ENCODE measurements at places on chromosomes 12 and 14.

DNA sequence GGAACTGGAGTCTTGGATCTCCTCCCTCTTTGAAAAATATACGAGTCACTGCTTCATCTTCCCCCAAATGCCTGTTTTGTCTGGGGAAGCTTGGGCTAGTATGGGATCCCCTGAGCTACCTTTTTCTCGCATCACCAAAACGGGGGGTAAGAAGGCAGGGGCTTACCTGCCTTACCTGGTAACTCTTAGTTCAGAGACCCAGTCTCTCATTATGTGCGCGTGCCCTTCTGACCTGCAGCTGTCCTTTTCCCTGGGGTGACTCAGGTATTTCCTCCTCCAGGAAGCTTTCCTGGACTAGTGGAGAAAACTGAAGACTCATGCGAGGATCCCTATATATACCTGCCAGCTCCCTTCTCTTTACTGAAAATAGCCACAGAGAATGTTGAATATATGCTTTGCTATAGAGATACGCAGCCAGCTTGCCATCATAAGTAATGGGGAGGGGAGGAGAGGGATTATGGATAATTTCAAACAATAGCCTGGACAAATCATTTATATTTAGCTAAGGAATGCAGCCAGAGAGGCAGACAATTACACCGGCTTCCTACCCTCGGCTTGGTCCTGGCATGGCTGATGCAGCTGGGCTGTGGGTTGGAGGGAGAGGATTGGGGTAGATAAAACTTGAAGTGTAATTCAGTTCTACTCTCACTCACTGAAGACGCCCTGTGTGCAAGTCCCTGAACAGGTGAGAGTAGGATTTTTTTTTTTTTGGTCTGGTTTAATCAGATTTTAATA lies 1.1 kb downstream of the TSPAN9 start:
- DNase-seq = no peak

- peak; percentile 72 for DNase-seq
Observed at GRCh38 chr12:117836999-117837736, 131.6 kb downstream of the KSR2 start.

GRCh38 chr12:52673217-52673616 lies 7.0 kb downstream of the KRT1 start:
- DNase-seq = no peak

- no peak for DNase-seq
Observed at GRCh38 chr12:132481771-132482745, 7.9 kb upstream of the FBRSL1 start.

DNA sequence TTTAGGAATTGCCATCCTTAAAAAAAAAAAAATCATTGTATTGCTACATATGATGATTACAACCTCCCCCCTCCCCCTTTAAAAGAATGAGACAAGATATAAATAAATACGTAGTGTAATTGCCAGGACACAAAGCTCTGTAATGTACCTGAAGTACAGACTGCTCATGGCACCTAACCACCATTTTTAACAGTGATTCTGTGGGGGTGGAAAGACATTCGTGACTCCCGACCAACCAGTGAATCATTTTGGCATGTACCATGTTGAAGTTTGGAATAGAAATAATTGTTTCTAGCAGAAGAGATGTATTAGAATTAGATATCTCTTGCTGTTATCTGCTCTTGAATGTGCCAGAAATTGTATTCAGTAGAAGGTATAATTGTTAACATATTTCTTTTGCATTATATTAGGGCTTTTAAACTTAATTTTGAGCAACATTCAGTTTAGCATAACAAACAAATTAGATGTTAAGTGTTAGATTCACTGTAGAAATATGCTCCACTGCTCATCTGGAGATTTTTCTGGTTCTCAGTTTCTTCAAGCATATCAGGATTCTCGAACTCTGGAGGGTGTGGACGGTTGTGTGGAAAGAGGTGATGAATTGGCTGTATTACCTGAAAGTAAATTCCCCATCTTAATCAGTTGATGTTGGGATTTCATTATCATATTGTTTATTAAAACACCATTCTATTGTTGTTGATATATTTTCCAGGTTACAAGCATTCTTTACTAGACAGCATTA lies 31.1 kb downstream of the FRS2 start:
- no peak for DNase-seq

DNA sequence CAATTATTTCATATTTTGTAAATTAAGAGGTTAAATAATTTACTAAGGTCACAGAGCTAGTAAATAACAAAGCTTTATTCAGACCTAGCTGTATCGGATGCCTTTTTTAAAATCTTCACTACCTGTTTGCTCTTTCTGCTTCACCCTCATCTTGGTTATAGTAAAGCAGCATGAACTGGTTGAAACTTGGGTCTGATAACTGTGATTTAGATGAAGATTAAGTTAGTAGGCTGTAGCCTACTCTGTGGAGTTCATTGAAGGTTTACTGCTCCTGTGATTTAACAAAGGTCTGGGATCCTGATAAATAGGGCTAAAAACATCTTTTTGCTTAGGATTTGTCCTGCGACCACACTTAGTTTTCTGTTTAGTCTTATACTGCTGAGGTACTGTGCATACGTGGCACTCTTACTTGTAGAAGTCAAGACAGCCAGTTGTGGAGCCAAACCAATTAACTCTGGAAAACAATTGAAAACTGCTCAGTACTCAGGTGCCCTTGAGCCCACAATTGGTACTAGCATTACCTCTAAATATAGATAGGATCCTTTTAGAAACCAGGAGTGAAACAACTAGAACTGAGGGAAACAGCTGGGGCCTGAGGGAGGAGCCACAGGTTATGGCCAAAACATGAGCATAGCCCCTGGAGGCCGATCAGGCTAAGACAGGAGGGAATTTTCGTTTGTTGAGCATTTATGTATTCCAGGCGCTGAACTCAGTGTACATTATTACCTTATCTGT lies 2.3 kb downstream of the SPATS2 start:
- DNase-seq = peak; percentile 45

DNA sequence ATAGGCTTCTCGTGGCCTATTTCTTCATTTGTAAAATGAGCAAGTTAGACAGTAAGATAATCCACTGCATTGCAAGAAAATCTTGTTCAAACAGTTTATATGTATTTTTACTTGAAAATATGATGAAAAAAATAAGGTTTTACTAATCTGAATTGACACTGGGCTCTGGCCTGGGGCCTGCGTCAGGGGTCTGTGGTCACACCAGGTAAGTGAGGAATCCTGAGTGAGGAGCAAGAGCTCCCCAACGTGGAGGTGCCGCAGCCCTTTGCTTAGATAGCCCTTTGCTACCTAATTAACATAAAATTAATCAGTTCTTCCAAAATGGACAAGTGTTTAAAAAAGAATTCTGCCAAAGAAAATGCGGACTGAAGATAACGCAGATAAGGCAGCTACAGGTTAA lies 39.1 kb upstream of the STAB2 start:
- DNase-seq = peak; percentile 14

GRCh38 chr14:33836203-33836899 lies 114.5 kb downstream of the EGLN3 start:
- DNase-seq = no peak

GRCh38 chr12:120206228-120206627 lies 5.3 kb upstream of the RPLP0 start:
- DNase-seq = no peak

- DNase-seq = no peak
Observed at GRCh38 chr14:102802834-102803523, 25.7 kb downstream of the TRAF3 start.

GRCh38 chr12:9344541-9344940 lies 136.3 kb upstream of the PZP start:
- DNase-seq = no peak

DNA sequence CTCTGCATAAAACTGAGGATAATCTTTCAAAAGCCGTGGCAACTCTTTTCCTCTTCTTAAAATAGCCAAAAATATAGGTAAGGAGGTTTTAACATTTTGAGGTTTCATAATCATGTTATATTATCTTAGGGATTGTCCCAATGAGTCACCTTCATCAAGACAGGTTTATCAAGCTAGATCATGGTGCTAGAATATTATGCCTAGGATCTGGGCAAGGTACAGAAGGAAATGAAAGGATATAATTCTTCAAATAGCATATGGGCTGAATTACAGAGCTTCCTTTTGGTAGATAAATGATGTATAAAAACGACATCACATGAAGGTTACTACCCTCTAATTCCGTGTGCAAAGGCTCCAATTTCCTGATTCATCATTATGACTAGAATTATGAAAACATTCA lies 28.6 kb upstream of the TBC1D15 start:
- no peak for DNase-seq

DNA sequence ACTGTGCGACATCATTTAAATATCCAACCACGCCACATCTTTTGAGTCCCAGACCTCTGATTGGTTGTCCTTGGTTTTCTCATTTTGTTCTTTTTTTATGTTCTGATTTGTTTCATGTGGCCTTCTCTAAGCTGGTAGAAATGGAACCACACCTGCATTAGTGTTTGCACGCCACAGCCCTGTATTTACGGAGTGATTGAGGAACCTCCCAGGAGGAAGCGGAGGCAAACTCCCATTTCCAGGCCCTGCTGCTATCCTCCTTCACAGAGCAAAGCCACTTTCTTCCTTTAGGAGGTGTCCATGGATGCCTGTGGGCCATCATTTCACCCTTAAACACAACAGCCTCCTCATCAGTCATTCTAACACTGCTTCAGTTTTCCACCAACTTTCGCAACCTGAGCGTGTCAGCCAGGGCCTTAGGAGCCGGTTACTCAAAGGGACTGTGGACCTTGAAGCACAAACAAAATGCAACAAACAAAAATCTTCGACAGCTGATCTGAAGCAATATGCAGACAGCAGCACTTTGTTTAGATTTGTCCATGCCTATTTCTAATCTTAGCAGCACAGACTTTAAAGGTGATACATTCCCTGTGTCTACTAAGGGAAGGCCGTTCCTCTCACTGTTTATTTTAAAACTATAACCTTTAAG lies 1258.1 kb upstream of the TMEM132C start:
- DNase-seq = no peak

DNA sequence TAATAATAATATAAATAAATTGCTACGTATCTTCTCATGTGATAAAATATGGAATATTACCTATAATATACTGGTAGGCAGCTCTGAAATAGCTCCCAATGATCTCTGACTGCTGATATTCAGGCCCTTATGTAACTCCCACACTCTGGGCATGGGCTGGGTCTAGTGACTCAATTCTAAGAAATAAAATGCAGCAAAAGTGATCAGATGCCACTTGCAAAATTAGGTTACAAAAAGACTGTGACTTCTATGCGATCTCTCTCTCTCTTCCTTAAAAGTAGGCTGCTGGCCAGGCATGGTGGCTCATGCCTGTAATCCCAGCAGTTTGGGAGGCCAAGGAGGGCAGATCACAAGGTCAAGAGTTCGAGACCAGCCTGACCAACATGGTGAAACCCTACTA lies 10.3 kb upstream of the CACNB3 start:
- DNase-seq = no peak

GRCh38 chr14:102517392-102518062 lies 8.0 kb upstream of the ANKRD9 start:
- DNase-seq = peak; percentile 51

DNA sequence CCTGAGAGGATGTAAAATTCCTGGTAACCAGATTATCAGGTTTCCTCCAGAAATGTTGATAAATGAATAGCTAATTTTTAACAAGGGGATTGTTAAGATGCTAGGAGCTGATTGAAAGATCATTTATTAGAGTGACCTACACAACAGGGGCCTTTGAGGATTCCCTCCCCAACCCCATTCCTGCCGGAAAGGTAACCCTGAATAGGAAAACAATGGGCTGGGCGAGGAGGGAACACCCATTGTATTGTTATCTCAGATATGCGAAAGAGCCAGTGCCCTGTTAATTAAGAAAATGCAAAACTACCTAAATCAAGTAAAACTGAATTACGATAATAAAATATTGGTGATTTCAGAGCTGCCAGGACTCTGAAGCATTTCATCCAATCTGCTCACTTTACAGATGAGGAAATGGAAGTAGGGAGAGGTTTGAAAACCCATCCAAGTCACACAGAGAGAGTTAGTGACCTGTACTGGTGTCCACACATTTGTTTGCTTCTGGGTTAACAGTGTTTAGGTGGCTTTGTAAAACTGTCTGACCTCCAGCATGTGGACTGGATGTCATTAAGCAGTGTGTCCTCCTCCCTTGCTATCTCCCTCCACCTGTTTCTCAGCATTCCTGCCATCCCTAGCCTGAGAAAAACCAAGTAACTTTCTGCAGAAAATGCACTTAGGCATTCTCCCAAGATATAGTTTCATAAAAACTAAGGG lies 214.8 kb downstream of the TTC6 start:
- no peak for DNase-seq

Measured in BE2C (cell line).